ENCODE measurements at places on chromosomes 4 and X. TPM values are rescaled to one million over a fixed set of nuclear protein-coding genes. Genes with fewer than 3 reads are reported as not detected.

DNA sequence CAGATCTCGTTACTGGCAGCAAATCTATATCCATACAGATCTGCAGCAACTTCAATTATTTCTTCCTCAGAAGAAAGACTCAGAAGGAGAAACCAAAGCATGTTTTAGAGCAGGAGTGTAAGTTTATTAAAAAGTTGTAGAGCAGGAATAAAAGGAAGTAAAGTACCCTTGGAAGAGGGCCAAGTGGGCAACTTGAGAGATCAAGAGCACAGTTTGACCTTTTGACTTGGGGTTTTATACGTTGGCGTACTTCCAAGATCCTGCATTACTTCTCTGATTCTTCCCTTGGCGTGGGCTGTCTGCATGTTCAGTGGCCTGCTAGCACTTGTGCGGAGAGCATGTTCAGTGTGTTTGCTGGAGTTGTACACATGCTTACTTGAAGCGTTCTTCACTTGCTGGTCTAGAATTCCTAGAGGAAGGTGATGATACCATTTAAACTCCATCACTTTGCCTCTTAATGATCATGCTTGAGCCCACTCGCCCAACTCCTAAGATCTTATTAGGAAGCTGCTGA is 1114.7 kb upstream of the PABPC4L start:
- DNase-seq, result no peak

GRCh38 chr4:177737387-177737940 is 295.2 kb upstream of the AGA start:
- DNase-seq, result no peak

DNA sequence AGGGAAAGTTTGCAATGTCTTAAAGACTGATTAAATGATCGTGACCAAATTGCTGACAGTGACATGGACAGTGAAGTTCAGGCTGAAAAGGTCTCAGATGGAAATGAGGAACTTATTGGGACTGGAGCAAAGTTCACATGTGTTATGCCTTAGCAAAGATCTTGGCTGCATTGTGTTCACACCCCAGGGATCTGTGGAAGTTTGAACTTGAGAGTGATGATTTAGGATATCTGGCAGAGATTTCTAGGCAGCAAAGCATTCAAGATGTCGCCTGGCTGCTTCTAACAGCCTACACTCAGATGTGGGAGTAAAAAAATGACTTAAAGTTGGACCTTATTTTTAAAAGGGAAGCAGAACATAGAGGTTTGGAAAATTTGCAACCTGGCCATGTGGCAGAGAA is 21.4 kb downstream of the SCARB2 start:
- DNase-seq, result no peak

DNA sequence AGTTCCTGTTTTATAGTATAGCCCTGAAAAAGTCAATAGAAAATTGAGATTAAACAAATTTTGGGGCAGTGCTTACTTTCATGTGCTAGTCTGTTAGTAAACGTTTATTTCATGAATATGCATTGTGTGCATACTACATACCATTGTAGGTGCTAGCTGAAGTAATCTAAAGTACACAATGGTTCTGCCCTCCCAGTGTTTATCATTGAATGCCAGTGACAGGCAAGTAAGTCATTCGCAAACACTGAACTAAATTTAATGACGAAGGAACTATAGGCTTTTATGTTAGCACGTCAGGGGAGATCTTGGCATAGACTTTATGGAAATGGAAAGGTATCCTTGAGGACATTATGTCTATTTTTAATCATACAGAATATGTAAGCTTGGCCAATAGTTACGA is 426.9 kb upstream of the EPHA5 start:
- no peak for DNase-seq

TGIF2LX gene
- not detected for polyA plus RNA-seq

DNA sequence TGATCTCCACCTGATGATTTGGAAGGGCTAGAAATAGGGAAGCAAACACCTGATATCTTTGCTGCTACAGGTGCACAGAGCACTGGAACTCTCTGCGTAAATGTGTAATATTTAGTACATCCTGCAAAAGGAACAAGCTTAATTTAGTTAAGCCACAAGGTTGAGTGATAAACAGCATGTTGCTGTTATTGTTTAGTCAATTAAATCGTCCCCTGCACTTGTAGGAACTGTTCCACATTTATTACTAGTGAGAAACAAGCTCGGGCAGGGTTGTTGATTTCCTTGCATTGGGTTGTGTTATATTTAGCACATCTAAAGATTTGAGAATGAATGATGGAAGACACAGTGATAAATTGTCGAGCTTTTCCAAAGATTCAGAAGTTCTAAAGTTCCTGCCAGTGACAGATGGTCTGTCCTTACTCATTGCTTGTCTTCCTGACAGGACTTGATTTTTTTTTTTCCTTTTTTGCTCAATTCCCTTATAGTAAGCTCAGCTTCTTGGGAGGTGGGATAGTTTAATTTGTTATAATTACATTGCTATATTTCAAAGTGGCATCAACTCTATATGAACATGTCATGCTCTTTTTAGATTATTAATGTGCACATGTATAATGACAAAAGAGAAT is 627.0 kb upstream of the ATOH1 start:
- DNase-seq, result no peak

MAGEB1 gene
- not detected for polyA plus RNA-seq

DNA sequence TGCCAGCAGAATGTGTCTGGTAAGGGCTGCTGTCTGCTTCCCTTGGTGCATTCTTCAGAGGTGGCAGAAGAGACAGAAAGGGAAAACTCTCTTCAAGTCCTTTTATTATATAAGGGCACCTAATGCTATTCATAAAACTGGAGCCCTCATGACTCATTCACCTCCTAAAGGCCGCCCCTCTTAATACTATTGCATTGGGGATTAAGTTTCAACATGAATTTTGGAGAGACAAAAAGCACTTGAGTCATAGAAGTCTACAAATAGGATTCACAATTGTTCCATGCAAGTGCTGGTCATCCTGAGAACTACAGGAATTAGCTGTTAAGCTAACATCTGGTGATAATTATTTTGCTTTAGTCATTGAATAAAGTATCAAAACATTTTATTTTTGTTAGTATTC is 349.5 kb downstream of the HS3ST1 start:
- no peak for DNase-seq

- DNase-seq, result no peak
These were observed 383 bp upstream of the TBC1D19 start for GRCh38 chr4:26583538-26583864.

STPG2 gene
- not detected for polyA plus RNA-seq

GAGE12F gene
- not detected for polyA plus RNA-seq

UTP14A gene
- 23.1 TPM for polyA plus RNA-seq

GRCh38 chrX:85196319-85196718 is 47.3 kb downstream of the SATL1 start:
- no peak for DNase-seq

DNA sequence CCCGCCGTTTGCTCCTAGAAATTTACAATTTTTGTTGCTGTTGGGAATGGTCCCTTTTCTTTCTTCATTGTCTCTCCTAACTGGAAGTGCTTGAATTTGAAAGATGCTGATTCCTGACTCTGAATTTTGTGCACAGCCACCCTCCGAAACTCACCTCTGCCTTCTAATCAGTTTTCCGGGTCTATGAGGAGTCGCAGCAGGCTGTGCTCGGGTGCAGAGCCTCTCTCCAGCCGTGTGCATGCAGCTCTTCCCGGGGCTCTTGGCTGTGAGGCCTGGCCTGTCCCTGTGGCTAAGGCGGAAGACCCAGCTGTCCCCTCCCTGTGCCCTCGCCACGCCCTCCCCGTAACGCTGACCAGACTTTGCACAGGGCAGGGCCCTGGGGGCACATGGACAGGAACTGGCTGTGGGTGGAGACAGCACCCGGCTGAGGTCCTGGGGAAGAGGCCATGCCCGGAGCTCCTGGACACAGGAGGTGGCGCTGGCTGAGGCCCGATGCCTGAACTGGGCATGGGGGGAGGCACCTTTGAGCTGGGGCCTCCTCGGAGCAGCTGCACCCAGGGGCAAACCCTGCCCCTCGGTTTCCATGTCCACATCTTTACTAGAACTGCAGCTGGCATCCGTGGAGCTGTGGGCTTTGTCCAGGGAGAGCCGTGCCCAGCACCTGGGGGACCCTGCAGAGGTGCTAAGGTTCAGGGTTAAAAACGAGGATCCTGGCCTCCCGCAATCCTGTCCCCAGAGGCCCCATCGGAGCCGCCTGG is 32.6 kb upstream of the SPON2 start:
- DNase-seq, result peak; percentile 22

AR gene
- polyA plus RNA-seq, result 0.99 TPM

DNA sequence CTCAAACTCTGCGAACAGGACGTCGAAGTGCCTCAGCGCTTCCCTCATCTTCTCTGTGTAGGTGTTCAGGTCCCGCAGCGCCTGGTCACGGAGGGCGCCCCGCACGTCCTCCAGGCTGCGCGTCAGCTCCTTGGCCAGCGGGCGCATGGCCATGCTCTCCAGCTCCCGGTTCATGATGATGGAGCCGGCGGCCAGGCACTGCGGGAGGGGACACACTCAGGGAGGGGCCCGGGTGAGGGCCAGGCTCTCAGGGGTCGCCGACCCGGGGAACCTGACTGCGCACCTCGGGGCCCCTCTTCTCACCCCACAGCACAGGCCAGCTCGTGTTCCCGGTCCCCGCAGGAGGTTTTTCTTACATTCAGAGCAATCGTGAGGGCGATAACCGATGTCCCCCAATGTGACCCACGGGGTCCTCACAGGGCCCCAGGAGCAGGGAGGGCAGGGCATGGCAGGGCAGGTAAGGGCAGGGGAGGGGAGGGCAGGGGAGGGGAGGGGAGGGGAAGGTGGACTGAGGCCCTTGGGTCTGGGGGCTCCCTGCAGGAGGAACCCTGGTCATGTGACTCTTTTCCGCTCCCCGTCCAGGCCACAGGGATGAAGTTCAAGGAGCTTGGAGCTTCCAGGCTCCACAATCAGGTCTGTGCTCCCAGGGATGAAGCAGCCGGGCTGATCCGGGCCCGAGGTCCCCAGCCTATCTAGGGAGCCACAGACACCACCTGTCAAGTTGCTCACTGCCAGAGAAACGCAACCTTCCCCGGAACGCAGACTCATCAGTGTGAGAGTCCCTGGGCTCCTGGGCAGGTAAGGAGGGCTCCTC is 77.8 kb upstream of the MXD4 start:
- no peak for DNase-seq

BCAP31 gene
- polyA plus RNA-seq, result 97.3 TPM

GRCh38 chr4:6221851-6222760 is 21.8 kb upstream of the JAKMIP1 start:
- DNase-seq, result no peak

DNA sequence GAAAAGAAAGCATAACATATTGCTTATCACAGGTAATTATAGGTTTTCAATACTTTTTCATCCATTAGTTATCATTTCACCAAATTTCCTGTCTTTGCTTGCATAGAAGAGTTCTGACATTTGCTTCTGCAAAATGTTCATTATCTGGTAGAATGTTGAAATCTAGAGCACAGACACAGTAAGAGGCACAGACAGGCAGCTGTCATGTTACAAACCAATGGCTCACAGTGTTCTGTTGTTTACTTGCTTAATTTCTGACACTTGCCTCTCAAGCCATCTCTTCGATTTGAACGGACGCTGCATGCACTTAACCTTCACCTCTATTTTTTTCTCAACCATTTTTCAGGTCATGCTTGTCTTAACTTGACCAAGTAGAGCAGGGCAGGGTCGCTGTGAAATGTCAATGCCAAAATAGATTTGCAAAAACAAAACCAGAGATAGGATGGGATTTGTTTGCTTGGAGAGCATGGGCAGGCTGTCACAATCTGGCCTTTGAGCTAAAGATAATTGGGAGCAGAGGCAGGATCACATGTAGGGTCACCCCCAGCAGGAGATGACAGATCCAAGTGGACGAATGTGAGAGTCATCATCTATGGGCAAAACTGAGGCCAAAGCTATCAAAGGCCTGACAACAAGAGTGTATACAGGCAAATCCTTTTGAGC is 292.3 kb downstream of the SMARCA1 start:
- no peak for DNase-seq

SMIM20 gene
- 59.0 TPM for polyA plus RNA-seq

GRCh38 chrX:77441033-77441432 is 6.2 kb upstream of the FGF16 start:
- DNase-seq, result no peak

- DNase-seq, result no peak
These were observed 148.6 kb upstream of the TTC29 start for GRCh38 chr4:147094238-147094637.

DNA sequence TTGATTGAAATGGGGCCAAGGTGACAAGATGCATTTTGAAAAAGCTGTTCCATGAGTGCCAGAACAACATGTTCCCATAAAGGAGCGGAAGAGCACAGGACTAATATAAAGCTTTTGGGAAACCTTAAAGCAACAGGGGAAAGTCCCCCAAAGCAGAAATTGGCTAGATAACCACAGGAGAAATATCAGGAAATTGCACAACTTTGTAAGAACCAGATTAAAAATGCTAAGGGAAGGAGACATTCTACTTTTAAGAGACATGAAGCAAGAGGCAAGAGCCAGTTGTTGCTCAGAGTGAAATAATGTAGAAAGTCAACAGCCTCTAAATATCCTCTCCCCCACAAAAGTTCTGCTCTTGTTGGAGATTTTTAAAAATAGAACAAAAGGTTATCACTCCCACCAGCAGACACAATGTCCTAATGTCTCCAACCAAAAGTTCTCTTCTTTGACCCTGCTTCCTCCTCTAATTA is 85.2 kb upstream of the LNX1 start:
- DNase-seq, result no peak

- DNase-seq, result no peak
These were observed 82.5 kb upstream of the MSX1 start for GRCh38 chr4:4776934-4777333.

GRCh38 chrX:65502618-65503017 is 32.0 kb downstream of the LAS1L start:
- no peak for DNase-seq

DNA sequence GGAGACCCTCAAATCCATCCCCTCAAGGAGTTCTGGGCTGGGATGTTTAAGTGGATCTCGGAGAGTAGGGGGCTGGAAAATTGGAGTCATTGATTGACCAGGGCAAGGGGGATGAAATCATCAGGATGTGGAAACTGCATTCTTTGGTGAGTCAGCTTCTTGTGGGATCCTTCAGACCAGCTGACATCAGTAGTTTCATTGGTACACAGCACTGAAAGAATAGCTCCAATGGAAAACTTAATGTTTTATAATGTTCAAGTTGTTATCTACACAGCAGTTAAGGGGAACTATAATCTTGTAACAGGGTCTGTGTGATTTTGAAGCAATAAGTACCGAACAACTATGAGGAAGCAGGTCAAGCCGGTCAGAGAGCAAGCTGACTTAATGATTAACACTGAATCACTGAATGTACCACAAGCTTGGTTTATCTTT is 506.1 kb downstream of the RPA4 start:
- DNase-seq, result no peak

GRID2 gene
- polyA plus RNA-seq, result not detected

- no peak for DNase-seq
These were observed 609 bp downstream of the NR3C2 start for GRCh38 chr4:148441624-148441985.

DNA sequence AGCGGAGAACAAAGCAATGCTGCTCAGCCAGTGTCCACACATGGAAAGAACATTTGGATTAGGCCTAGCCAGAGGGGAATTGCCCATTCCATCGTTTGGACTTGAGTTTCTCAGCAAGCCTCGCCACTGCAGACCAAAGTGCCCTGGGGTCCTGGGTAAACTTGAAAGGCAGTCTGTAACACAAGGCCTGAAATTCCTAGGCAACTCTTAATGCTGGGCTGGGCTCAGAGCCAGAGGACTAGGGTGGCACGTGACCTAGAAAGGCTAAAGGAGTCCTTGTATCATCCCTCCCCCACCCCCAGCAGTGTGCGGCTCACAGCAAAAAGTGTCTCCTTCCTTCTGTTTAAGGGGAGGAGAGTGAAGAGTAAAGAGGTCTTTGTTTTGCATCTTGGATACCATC is 210.4 kb upstream of the ARX start:
- no peak for DNase-seq

All from psoas muscle (tissue), 8 donors.